SK-MEL-5 (cell line): ENCODE measurements at places on chromosomes 11 and 22.

DNA sequence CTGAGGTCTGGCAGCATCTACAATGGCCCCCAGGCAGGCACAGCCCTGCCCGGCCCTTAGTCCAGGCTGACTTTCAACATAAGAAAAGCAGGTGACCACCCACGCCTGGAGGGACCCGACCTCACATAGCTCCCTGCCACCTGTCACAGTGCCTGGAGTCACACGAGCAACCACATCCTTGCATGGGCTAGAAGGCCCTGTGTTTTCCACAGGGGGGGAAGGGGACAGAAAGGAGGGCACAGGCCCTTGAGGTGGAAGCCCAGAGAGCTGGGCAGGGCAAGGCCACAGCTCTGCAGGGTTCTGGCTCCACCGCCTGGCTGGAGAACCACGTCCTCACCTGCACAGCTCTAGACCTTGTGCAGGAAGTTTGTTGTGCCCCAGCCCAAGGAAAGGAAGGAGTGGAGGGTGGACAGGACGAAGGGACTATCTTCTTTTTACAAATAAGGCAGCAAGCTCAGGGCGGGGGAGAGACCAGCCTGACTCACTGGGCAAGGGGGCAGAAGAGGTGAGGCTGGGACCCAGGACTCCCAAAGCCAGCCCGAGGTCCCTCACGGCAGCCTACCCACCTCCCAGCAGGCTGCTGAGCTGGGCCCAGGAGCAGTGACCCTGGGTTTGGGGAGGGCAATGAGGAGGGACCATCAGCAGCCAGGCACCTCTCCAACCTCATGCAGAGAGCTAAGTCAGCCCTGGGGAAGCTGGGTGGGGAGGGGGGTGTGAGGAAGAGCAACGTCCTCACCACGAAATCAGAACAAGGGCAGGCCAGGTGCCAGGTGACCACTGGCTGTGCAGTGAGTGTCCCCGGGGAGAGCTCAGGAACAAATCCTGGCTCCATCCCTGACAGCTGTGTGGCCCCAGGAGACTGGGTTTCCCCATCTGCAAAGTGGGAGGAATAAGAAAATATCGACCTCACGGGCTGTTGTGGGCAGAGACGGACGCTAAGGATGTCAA, 4.3 kb downstream of the C1QTNF6 start:
- DNase-seq = no peak

- no peak for DNase-seq
Measured at GRCh38 chr11:2621894-2622293, 77.9 kb downstream of the KCNQ1OT1 start.

DNA sequence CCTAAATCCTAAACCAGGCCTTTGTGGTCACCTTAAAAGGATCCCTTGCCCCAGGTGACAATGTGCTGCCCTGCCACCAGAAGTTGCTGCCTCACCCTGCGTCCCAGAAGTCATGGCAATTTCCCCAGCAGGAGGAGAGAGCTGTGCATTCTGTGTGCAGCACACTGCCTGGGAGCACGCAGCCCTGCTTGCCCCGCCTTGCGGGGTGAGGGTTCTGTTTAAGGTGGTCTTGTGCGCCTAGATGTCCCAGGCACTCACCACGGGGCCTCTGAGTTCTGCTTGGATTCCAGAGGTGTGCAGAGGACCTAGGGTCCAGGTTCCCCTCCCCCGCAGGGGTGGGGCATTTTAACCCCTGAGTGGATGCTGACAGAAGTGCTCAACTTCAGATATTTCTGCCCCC, 95.0 kb downstream of the GRAMD1B start:
- DNase-seq = no peak

DNA sequence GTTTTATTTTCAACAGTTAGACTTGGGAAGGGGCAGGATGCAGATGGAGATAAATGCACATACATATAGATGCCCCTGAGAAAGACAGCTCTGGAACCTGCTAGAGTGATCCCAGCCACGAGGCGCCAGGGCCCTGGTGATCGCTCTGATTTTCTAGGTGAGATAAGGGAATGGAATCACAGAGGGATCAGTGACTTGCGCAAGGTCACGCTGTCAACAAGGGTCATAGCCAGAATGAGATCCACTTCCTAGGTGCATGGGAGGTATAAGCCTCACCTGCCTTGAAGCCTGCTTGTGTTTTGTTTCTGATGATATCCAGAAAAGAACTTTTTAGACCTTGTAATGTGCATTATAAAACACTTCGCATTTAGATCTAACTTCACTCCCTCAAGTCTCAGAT, 47.5 kb downstream of the ZBTB16 start:
- no peak for DNase-seq

GRCh38 chr11:70142221-70142875, 60.7 kb upstream of the FADD start:
- DNase-seq = no peak

- peak; percentile 68 for DNase-seq
Measured at GRCh38 chr11:32052215-32052614, 38.7 kb upstream of the RCN1 start.

GRCh38 chr11:10109806-10110205, 184.2 kb downstream of the SBF2 start:
- DNase-seq = no peak

DNA sequence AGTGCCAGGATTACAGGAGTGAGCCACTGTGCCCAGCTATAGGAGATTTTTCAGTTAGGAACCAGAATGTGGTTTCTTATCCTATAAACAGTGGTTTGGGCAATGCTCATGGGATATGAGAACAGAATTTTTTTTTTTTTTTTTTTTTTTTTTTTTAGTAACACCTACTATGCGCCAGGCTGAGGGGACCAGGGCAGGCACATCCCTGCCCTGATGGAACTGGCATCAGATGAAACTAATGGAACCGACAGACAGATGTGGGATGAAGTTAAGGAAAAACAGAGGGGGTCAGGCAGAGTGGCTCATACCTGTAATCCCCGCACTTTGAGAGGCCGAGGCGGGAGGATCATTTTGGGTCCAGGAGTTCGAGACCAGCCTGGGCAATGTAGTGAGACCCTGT, 4.9 kb downstream of the SEC14L4 start:
- DNase-seq = no peak

DNA sequence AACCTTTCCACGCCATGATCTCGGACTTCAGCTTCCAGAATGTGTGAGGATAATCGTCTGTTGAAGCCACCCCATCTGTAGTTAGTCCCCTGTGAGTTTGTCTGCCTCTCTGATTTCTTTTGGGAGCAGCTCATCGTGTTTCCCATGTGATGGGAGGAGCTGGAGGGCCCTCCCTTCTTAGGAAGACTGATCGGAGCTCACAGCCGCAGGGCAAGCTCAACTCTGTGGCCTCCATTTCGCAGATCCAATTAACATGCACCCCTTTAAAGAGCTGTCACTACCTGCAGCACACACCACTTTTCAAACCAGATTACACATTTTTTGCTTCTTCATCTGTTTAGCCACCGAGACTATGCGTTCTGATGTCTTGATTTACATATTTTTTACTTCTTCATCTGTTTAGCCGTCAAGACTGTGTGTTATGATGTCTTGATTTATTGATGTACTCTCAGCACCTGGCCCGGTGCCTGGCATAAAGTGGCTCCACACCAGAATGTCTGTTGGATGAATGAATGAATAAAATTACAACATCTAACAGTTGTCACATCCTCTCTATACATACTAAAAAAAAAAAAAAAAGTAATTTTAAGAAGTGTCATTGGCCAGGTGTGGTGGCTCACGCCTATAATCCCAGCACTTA, 14.9 kb upstream of the PPFIA1 start:
- DNase-seq = no peak

- DNase-seq = no peak
Measured at GRCh38 chr11:46497498-46497897, 96.3 kb downstream of the AMBRA1 start.

- DNase-seq = no peak
Measured at GRCh38 chr11:85647078-85647477, 689 bp upstream of the TMEM126A start.

GRCh38 chr11:33063326-33063881, 24.0 kb downstream of the TCP11L1 start:
- no peak for DNase-seq
